ENCODE measurements at places on chromosomes 3 and 15.

DNA sequence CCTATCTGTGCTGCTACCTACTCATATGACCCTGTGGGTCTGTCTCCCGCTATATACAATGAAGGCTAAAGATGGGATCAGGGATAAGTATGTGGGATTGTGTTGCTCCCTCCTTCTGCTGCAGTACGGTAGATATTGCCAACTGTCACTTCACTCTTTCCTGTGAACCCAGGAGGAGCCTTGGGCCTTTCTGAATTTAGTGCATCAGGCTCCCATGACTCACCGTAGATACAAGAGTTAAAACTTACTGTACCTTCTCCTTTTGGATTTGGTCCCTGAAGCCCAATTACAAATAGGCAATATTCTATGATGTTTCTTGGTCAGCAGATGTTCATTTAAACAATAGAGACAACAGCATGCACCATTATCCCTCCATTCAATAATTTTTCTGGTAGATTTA is 27.4 kb downstream of the MITF start:
- no peak for DNase-seq

DNA sequence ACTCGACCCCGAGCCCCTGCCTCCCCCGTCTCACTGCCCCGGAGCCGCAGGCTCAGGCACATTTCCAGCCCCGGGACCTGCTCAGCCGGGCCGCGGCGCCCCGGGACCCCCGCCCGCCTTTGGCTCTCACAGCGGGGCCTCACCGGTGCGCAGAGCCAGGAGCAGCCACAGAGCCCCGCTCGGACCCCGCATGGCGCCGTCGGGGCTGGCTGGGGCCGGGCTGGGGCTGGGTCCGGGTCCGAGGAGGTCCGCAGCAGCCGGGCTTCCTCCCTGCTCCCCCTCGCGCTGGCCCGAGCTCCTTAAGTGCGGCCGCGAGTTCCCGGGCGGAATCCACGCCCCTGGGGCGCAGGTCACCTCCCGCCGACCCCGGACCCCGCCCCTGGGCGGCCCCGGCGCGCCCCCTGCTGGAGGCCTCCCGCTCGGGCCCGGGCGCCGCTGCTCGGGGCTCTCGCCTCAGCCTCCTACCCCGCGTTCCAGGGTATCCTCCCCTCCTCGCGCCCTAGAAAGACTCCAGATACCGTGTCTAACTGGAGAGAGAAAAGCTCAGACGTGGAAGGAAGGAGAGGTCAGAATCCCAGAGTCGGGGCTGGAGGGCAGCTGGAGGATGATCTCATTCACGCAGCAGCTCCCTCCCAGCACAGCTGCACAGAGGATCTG is at the start of gene MELTF:
Gene MELTF, minus strand, starts transcription at position 307 of the 657 bp plus-strand sequence. Its CDS starts 115 bp downstream, at position 192.
- no peak for DNase-seq

- DNase-seq = no peak
These were observed 510.2 kb downstream of the NTRK3 start for GRCh38 chr15:87746333-87746732.

GRCh38 chr15:91549581-91549980 is 303.9 kb upstream of the SLCO3A1 start:
- no peak for DNase-seq

DNA sequence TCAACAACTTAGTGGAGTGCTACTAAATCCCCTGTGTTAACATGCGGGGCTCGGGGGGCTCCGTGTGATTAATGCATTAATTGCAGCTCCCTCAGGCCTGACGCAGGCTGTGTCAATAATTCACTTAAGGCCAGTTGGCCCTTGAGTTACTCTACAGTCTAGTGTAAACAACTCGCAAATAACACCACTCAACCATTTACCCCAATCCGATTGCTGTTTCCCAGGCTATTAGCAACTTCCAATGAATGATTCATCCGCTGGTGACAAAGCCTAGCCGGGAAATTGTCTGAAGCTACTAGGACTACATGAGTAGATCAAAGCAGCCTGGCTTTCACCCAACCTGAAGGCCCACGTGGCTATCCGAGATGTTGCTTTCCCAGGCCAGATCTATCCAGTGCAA is 121.3 kb upstream of the SOX14 start:
- DNase-seq = no peak

GRCh38 chr3:151576511-151577137 is 115.8 kb upstream of the IGSF10 start:
- DNase-seq = no peak

GRCh38 chr15:82140886-82141285 is 95.1 kb upstream of the MEX3B start:
- DNase-seq = no peak

DNA sequence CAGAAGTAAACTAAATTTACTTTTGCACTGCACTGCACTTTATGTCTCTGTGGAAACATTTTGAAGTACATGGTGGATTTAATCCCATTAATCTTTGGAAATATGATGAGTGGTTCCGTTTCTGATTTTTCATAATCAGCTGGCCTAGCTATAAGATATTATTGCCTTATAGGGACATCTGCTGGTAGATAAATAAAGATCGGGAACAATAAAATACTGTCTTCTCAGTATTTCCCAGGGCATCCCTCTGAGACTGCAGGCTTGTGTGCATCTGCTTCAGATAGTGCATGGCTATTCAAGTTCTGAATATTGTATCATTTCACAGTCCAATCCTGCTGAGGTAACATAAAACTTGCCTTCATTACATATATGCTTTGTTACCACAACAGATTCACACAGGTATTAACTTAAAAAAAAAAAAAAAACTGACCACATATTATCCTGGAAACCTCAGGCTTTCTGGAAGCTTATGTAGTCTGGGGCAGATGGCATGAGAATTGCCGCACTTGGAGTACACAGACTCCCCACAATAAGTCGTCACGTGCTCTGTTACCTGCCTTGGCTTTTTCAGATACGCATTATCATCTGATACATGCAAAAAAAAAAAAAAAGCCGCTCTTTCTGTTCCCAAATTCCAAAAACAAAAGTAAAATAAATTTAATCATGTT is 330.8 kb upstream of the AGTR1 start:
- DNase-seq = no peak

- DNase-seq = no peak
These were observed 8.3 kb downstream of the TRA2B start for GRCh38 chr3:185929192-185930151.

DNA sequence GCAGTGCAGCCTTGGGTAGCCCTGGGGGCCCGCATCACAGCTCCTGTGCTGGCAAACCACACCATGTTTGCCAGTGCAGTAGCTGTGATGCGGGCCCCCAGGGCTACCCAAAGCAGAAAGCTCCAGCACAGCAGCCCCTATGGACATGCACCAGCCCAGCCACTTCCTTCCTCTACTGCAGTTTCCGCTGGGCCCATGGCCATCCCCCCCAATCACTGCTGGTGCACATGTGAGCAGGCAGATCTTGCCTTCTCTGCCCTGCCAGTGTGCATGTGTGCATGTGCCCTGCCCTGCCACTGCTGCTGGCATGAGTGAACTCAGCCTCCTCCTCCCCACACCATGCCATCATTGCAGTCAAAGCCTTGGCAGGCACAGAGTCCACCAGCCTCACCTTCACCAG is 20.1 kb upstream of the MINAR1 start:
- DNase-seq = no peak

DNA sequence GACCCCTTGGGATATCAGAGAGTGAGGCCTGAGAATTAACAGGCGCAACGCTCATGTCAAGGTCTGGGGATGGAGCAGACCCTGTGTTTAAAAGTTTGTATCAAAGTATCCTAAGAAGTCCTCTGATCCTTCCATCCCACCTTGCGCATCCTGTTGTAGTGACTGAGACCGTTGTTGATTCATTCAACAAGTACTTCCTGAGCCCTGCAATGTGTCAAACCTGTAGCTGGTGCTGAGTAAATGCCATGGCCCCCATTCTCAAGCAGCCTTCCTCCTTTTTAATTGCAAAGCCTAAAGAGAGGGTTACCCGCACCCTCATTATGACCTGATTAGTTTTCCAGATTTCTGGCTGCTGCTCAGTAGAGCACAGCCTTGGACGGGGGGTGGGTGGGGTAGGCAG is 46.4 kb downstream of the RPLP1 start:
- DNase-seq = no peak

DNA sequence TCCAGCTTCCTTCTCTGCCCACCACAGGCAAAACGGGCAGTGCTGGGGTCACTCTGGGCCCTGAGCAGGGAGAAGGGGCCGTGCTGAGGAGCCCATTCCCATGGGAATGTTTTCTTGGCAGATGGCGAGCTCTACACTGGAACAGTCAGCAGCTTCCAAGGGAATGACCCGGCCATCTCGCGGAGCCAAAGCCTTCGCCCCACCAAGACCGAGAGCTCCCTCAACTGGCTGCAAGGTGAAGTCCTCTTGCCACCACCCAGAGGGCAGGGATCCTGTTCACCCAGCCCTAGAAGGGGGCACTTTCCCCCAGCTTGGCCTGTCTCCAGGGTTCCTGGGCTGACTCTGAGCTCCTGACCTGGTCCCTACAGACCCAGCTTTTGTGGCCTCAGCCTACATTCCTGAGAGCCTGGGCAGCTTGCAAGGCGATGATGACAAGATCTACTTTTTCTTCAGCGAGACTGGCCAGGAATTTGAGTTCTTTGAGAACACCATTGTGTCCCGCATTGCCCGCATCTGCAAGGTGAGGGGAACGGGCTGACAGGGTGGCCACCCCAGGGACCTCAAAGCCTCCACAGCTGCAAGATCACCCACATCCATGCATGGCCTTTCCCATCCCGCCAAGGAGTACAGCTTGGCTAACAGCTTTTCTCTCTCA is 12.4 kb downstream of the CIB1 start:
- DNase-seq = peak; percentile 26

GRCh38 chr15:98801234-98801561 is 152.9 kb downstream of the IGF1R start:
- DNase-seq = no peak

DNA sequence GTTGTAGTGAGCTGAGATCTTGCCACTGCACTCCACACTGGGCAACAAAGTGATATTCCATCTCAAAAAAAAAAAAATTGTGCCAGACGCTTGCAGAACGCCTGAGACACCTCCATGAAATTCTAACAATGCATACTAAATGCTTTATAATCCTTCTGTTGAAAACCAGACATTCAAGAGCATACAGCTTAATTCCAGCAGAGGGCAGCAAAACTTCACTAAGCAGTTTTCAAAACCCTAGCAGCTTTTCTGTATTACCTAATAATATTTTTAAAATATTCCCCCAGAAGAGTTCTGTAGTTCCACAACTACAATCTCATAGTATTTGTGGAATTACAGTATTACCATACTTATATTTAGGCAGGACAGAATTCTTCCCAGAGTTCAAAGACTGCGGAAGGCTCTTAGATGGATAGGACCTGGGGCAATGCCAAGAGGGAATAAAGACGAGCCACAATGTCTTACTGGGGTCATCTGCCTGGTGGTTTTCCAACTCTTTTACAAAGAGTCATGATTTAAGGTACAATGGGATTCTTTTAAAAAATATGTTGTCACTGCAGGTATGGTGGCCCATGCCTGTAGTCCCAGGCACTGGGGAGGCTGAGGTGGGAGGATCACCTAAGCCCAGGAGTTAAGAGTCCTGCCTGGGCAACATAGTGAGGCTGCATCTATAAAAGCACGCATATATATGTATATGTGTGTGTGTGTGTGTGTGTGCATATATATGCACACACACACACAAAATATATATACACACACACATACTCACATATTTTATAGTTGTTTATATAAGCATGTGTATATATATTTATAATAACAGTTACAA is 19.6 kb upstream of the TASOR start:
- DNase-seq = peak; percentile 25

GRCh38 chr3:17573396-17573795 is 169.0 kb downstream of the TBC1D5 start:
- DNase-seq = no peak

DNA sequence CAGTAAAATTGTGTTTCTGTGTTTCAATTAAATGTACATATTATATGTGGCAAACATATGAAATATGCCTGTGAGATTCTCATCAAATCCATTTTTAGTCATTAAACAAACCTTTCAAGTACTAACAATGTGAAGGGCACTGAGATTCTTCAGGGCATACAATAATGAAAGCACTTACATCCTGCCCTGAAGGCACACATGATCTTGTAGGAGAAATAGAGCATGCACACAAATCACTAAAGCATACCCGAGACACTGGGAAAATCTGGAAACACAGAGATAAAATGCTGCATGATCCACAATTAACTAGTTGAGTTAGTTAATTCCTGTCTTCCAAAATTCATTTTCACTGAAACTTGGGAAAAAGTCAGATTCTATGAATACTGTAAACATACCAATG is 810.5 kb upstream of the NECTIN3 start:
- no peak for DNase-seq
